ENCODE measurements at places on chromosomes 3 and 15. TPM values are rescaled to one million over a fixed set of nuclear protein-coding genes. Genes with fewer than 3 reads are reported as not detected.
A peak's percentile ranks its signal among the peaks of the same experiment; 100 is the strongest.

- DNase-seq, result no peak
Observed at GRCh38 chr15:31485431-31485830, 158.8 kb downstream of the KLF13 start.

GRCh38 chr15:62798536-62798935 is 244.0 kb upstream of the TPM1 start:
- DNase-seq, result no peak

DNA sequence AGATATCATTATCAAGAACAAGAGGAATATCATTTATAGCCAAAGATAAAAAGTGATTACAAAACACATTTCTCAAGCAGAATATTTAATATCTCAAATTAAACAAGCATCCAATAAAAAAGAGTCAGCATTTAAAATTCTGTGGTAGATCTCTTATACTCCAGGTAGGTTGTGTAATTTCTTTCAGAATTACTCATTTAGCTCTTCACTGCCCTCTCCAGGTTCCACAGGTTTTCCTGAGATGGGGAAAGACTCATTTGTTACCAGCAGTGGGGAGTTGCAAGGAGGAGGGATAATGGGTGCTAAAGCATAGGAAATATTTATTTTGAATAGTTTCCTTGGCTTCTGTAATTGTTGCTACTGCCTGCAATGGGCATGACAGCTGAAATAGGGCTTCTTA is 83.1 kb upstream of the RASGRP1 start:
- no peak for DNase-seq

The INKA1 gene
- total RNA-seq, result 1.8 TPM

- no peak for DNase-seq
Observed at GRCh38 chr3:72786668-72787067, 61.6 kb downstream of the SHQ1 start.

DNA sequence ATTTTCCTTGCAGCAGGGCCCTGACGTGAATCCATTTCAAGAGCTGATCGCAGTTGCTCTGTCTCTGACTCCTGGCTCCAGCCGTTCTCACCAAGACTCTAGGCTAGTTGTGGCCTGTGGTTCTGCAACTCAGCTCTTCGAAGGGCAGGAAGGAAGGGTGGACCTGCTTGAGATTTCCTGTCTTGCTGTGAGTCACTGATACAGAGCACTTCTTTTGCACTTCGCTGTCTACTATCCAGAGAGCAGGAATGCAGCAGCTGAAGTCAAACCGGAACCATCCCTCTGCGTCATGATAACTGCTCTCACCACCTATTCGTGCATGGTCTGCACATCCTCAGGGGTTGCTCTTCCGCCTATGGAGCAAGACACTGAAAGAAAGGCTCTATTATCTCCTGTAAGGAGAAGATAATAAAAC is 59.7 kb downstream of the RAP2B start:
- no peak for DNase-seq

DNA sequence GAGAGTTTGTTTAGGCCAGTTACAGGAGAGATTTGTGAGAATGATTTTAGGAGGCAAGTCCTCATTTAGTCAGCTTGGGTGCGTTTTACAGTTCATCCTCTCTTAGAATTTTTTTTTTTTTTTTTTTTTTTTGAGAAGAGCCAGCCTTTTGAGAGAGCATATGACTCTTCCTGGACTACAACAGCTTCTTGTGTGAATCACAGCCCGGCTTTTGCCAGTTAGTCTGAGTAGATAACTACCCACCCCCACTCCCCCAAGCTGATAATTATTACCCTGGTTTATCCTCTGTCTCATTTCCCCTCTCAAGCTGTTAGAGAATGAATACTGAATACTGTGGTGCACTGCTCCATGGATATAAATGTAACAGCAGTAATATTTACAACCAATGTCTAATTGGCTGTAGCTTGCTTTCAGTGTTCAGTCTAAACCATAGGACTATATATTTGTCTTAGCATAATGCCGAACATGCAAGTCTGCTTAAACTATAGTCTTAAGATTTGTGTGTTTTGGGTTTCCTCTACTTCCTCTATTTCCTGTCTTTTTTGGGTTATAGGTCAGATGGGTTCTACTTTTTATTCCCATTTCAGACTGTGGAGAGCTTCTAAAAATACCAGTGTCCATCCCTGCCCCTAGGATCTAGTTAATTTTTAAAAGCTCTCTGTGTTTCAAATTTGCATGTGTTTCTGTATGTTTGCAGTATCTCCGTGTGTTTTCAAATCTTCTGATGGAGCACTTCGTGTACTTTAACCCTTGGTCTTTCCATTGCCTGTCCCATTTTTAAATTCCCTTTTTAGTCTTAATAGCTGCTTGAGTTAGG is 8.0 kb downstream of the CHD2 start:
- no peak for DNase-seq

- DNase-seq, result peak; percentile 38
Observed at GRCh38 chr3:127170814-127171213, 22.1 kb upstream of the PRR23E start.
